ENCODE measurements at places on chromosomes 6 and 20.

DNA sequence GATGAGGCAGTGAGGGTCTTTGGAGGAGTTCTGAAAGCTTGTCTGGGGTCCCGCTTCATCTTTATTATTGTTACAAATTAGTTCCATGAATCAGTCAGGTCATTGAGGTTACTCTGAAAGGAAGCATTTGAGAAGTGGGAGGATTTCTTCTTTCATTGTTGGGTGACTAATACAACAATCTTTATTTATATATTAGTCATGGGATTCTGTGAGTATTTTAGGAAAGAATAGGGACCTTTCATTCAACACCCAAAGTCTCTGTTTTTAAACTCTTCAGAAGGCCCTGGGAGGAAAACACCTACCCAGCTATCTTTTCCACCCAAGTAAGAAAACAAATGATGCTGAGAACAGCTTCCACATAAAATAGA lies 98.3 kb downstream of the SOD2 start:
- DNase-seq = no peak

GRCh38 chr6:50249493-50249892 lies 199.8 kb upstream of the DEFB112 start:
- DNase-seq = no peak

DNA sequence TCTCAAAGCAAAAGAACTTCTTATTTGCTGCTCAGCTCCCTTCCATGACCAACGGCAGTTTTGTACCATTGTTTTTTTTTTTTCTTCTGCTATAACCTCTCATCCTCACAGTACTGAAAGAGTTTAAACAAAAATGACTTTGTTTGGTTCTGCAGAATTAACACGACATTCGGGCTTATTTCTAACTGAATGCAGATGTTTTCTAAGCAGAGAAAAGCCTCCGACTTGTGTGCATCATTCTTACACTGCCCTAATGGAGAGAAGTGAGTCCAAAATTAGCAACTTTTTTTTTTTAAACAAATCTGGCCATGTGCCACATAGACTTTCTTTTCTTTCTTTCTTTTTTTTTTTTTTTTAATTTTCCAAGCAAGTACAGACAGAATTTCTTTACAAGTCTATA lies 382.7 kb downstream of the HDGFL1 start:
- DNase-seq = no peak

DNA sequence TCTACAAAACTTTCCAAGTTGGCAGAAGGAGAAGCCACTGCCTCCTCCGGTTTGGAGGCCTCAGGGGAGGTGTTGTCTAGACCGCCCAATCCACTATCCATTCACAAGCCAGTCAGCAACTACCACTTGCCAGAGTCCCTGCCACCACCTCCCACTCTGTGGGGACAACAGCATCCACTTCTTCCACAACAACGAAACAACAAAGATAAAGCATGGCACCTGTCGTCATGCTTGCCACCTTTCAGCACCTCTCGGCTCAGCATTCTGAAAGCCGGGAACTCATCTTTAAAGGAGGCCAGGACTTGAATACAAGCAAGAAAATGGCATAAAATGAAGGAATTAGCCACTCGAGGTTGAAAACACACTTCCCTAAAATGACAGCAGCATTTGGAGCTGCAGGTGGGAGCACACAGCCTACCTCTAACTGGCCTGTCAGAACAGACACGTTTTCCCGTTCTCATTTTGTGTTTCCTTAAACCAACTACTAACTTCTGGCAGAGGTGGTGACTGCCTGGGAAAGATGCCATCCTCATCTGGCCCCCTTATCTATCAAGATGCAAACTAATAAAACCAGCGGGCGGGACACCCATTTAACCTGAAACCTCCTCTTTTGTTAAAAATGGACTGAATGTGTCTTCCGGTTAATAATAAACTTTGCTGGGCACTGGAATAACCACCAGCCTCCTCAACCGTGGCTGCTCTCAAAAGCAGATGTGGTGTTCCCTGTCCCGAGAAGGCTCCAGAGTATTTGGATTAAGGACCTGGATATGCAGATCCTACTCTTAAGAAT lies 21.7 kb downstream of the YTHDF1 start:
- DNase-seq = no peak

- no peak for DNase-seq
These were observed 8.1 kb downstream of the EDN1 start for GRCh38 chr6:12298017-12298978.

DNA sequence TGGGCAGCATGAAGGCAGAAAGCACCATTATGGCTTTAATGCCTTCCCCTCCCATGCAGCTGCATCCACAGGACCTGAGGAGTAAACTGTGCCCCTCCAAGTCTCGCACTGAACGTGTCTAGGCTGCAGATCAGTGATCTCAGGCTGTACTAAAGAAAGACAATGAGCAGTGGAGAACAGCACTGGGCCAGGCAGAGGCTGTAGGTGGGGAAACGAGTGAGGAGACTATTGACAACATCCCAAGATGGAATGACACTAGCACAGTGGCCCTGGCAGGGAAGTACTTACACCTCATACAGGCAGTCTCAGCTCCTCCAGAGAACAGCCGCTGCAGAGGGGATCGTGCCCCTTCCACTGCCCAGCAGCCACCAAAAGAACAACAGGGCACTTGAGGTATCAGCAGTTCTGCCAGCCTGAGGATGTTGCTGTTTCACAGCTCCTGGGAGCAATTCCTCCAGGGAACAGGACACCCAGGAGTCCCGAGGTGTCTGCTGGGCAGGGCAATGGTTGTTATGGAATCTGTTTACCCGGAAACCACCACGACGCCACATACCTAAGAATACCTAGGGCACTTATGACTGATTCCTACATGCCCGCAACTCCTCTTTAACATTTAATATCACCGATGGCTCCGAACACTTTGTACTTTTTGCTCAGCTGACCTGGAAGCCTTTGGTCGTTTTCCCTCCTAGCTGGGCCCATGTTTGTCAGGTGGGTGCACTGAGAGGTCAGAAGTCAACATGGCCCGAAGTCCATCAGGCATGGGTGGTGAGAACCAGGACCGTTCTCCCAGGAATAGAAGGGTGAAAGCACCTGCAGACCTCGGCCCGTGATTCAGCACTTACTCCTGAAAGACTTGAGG lies 79.1 kb downstream of the SLC22A23 start:
- no peak for DNase-seq

GRCh38 chr6:73790574-73790973 lies 94.6 kb downstream of the CD109 start:
- no peak for DNase-seq

Data from mesothelial cell of epicardium (in vitro differentiated cells).